ENCODE measurements at places on chromosomes 2 and 18. TPM values are rescaled to one million over a fixed set of nuclear protein-coding genes. Genes with fewer than 3 reads are reported as not detected.

PKDCC gene
- polyA plus RNA-seq, result 60.9 TPM

SERPINB12 gene
- polyA plus RNA-seq, result not detected

DSG3 gene
- polyA plus RNA-seq, result 0.02 TPM

WNT10A gene
- 0.30 TPM for polyA plus RNA-seq

CTAGE1 gene
- polyA plus RNA-seq, result not detected

TWIST2 gene
- polyA plus RNA-seq, result 2.5 TPM

SDC1 gene
- 16.1 TPM for polyA plus RNA-seq

OTOS gene
- polyA plus RNA-seq, result not detected

HK2 gene
- polyA plus RNA-seq, result 0.47 TPM

CDH7 gene
- not detected for polyA plus RNA-seq

OSR1 gene
- polyA plus RNA-seq, result 1.7 TPM

IL1B gene
- 1.3 TPM for polyA plus RNA-seq

MRO gene
- polyA plus RNA-seq, result 1.0 TPM

ATP6V1B1 gene
- 10.9 TPM for polyA plus RNA-seq

GLS gene
- 20.5 TPM for polyA plus RNA-seq

HRH4 gene
- not detected for polyA plus RNA-seq

Data from pancreas (tissue), 10 donors.